ENCODE measurements at places on chromosomes 2 and 18.
A peak's percentile ranks its signal among the peaks of the same experiment; 100 is the strongest.

DNA sequence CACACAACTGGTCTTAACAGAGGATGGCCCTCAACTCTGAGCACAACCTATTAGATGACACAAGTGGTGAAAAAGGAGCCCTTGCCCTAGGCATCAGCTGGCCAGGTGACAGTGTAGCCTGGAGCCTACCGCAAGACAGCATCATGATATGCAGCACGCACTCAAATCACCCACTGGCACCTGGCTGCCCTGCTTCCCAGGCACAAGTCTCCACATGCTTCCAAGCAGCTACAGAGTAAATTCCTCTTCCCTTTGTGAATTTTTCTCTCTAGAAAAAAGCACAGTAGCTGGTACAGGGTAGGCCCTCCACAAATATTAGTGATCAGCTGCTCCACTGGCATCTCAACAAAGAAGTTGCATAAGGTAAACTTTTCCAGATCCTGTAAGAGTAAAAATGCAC is 6.0 kb downstream of the FBXO15 start:
- no peak for DNase-seq

DNA sequence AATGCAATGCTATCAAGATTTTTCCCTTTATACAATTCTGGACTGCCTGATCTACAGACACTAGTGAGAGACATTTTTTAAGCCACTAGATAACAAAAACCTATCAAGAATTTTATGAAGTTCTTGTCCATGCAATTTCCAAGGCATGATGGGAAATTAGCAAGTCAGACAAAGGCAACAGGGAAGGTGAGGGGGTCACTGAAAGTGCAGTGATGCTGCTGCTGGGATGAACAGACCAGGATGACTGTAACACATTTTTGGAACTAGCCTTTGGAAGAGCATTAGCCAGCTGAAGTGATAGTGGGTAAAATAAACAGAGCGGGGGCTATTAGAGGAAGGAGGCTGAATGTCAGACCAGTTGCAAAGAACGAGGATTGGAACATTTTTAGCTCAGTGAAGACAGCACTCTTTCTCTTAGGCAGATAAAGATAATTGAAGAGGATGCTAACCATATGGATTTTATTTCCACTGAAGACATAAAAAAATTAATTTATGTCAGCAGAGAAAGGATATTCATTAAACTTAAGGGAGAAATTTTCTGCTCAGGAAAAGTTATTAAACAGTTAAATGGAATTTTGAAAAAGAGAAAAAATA is 17.9 kb downstream of the NRXN1 start:
- DNase-seq, result no peak

- DNase-seq, result no peak
Measured at GRCh38 chr18:39305766-39306165, 1740.2 kb upstream of the CELF4 start.

GRCh38 chr18:55663891-55664290 is 75.9 kb upstream of the TCF4 start:
- DNase-seq, result no peak

GRCh38 chr2:60317844-60318243 is 235.6 kb downstream of the BCL11A start:
- peak; percentile 79 for DNase-seq

- DNase-seq, result no peak
Measured at GRCh38 chr2:221822416-221822815, 250.3 kb upstream of the EPHA4 start.

DNA sequence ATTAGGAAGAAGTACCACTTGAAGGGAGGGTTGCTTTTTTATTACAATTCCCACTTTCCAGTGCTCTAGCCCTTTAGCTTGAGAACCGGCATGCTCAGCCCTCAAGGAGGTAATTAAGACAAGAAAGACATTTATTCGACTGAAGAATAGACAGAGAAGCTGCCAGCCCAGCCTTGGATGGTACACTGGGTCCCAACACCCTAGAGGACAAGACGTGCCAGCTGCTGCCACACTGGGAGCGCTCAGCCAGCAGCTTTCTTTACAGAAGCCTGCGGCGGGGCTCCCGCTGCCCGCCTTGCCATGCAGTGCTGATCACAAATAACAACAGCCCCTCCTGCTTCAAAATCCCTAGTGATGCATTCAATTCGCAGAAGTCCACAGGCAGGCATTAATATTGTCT is 746.3 kb upstream of the RAB6C start:
- no peak for DNase-seq

- no peak for DNase-seq
Measured at GRCh38 chr2:42113452-42113851, 55.7 kb upstream of the EML4 start.

GRCh38 chr2:215435280-215435869 is 493 bp downstream of the FN1 start:
- DNase-seq, result no peak

DNA sequence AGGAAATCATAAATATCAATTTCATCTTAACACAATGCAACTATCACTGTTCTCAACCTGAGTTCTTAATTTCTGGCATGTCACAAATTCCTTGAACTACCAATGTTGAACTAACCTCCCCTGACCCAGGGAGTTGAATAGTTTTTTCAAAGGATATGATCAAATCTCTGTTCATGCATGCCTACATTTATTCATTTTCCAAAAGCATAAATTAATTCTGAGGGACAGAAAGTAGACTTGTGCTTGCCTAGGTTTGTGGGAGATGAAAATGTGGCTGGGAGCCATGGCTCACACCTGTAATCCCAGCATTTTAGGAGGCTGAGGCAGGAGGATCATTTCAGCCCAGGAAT is 175.7 kb downstream of the TGIF1 start:
- no peak for DNase-seq
